ENCODE measurements at places on chromosomes 7 and 10.

DNA sequence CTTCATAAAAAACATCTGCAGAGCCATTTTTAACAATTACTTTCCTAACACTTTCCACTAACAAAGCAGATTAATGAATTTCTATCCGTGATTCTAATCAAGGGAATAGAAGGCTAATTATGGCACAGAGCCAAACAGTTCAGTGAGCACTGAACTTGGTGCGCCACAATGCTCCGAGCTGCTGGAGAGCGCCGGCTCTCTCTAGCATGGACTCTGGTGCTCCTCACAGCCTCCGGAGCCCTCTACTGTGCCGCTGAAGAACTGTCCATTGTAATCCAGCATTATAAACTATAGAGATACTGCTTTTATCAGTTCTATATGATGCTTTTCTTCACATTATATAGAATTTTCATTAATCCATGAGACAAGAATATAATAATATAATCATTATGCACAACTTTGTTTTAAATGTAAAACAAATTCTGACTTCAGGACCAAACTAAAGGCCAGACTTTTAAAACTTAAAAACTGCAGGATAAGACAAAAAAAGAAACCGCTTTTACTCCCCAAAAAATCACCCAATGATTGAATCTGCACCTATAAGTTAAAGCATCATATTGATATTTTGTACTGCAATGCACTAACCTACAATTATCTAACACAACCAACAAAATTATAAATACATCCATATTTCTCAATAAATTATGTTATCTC, 123.6 kb downstream of the RNF32 start:
- no peak for DNase-seq

DNA sequence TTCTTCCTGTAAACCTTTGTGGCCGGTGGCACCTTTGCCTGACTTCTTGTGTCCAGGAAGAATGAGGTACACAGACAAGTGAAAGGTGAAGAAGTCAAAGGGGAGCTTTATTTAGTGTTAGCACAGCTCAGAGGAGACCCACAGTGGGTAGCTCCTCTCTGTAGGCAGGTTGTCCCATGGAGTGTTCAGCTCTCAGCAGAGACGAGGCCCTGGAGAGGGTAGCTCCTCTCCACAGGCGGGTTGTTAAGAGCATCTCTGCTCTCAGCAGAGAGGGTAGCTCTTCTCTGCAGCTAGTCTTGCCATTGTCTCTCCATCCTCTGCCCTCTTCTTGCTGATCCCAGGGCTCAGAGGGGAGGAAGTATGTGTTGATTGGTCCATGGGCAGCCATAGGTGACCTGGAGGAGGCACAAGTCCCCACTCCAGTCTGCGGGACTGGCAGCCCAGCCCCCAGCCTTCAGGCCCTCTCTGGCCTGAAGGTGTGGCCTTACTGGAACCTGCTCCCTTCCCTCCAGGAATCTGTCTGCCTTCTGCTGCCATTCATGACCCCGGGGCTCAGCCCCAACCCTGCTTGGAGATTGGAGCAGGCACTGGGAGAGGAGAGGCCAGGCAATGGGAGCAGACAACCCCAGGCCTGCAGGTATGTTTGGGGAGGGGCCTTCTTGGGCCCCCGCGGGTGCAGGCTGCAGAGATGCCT, 24.5 kb downstream of the HHEX start:
- no peak for DNase-seq

DNA sequence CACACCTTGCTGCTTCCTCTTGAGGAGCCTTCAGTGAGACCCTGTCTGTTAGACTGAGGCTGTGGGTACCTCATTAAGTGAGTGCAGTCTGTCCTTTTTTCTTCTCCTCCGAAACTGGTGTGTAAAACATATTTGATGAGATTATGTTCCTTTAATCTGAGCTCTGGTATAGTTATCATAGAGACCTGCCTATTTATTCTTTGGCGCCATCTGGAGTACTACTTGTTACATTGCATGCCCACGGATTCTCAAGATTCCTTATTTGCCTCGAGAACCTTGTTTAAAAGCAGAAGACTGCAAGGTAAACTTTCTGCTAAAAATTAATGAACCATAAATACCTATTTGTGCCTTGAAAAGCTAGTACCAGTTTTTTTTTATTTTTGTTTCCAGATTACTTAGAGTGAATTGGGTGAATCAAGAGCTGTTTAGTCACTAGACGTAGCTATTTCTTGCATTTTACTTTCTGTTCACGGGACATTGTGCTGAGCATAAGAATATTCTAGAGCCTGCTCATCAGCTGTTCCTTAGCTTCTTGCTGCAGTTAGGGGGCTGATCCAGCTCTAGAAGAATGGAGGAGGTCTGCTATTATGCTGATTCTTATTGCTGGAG, 16.9 kb upstream of the STMP1 start:
- DNase-seq = no peak

DNA sequence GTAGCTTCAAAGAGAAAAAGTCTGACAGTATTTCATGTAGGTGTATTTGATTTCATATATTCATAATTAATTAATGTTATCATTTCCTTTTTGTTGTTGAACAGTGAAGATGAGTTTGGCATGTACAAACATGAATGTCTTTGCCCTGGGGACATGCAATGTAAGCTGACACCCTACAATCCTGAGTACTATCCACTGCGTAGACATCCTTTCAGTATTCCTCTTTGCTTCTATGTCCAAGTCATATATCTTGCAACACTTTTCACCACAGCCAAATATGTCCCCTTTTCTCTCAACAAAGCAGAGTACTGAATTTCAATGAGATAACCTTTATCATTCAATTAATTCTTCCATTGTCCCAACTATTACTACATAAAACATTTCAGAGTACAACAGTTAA, 93.6 kb downstream of the GPR37 start:
- no peak for DNase-seq

- DNase-seq = peak; percentile 89
These were observed at the start of gene DDX56 for GRCh38 chr7:44573464-44574286. TSS of gene DDX56 (minus strand) at chr7:44573908. CDS start at chr7:44573895, 13 bp downstream.

DNA sequence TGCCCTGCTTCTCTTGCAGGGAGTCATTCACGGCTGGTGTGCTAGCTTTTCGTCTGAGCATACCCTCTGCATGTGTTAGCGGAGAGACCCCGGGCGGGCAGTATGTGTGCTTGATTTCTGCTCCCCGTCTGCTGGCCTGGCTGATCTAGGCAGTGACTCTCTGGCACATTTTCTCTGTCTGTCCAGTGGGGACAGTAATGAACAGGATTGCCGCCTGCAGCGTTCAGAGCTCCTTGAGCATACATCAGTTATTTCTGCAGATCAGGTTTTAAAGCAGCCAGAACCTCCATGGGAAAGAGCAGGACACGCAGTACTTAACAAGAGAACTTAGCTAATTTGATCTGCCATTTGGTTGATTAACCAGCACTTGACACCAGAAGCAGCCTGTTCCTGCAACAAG, 242.5 kb downstream of the CELF2 start:
- DNase-seq = no peak

DNA sequence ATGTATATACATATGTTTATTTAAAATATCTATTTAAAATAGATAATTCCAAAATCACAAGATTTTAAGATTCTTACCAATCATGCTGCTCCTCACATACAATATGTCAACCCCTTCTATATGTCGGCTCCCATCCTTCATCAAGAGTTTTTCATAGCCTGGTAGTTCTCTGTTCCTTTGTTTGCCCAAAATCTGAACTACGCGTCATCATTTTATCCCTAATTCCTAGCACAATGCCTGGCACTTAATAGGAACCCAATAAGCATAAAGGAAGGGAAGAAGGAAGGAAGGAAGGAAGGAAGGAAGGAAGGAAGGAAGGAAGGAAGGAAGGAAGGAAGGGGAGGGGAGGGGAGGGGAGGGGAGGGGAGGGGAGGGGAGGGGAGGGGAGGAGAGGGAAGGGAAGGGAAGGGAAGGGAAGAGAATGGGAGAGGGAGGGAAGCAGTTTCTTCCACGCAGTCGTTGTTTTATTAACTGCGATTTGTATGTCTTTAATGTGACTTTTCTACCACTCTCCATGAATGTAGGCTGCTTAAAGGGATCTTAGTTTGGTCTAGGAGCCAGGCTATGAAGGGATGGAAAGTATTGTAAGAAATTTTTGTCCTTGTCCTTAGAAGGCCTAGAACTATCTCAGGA, 83.3 kb upstream of the PCGF5 start:
- no peak for DNase-seq

DNA sequence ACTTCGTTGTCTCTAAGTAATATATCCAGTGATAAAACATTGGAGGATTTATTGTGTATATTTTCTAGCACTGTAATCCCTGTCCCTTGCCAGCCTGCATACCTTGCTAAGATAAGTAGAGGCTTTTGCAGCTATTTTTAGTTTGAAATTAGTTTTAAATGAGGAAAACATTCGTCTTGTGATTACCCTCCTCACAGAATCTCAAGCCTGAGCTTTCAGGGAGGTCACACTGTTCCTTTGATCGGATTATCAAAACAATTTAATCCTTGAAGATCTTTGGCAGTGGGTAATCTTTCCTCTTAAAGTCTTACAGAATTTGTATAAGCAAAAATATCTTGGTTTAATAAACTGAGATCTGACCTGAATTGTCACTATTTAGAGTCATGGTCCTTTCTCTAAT, 897.0 kb upstream of the CELF2 start:
- DNase-seq = no peak

DNA sequence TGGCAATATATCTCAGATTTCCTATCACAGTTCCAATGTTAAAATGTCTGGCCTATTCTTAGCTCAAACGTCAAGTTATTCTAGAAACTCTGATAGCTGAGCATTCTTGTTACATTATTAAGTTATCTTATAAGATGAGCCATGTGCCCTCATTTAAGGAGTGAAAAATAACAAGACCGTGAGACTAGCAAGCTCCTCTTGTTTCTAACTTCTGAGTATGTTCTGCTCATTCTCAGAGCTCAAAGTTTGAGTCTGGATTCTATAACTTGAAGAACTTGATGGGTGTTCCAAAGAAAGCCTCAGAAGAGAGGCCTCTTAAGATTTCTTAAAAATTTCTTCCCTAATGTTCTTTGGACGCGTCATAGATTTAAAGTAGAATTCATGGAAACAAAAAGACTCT, 215.2 kb downstream of the HTR7 start:
- no peak for DNase-seq

DNA sequence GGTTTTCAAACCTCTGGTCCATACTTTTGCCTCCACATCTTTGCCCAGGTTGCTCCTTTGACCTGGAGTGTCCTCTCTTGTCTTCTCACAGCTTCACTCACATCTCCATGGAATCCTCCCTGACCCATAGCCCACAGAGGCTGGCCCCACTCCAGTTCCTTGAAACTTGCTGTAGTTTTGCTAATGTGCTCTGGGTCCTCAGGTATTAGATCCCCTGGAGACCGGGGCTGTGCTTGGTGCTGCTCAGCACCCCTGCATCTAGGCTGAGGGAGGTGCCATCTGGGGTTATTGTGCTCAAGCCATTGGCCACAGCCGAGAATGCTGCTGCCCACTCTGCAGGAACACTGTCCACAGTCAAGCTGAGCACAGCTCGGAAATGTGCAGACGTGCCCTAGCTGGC, 16.5 kb downstream of the KNDC1 start:
- no peak for DNase-seq

GRCh38 chr7:77459311-77459726, 43.2 kb upstream of the GSAP start:
- no peak for DNase-seq

- no peak for DNase-seq
These were observed 82.0 kb upstream of the GTF2IRD1 start for GRCh38 chr7:74371381-74372341.

- no peak for DNase-seq
These were observed 259.6 kb downstream of the RPS24 start for GRCh38 chr10:78292982-78293865.

- DNase-seq = no peak
These were observed 25.5 kb downstream of the SHOC2 start for GRCh38 chr10:110944792-110945396.

GRCh38 chr7:55325371-55325792, 39.8 kb upstream of the LANCL2 start:
- DNase-seq = no peak

- no peak for DNase-seq
These were observed 182.9 kb downstream of the PIP4K2A start for GRCh38 chr10:22531441-22531840.

DNA sequence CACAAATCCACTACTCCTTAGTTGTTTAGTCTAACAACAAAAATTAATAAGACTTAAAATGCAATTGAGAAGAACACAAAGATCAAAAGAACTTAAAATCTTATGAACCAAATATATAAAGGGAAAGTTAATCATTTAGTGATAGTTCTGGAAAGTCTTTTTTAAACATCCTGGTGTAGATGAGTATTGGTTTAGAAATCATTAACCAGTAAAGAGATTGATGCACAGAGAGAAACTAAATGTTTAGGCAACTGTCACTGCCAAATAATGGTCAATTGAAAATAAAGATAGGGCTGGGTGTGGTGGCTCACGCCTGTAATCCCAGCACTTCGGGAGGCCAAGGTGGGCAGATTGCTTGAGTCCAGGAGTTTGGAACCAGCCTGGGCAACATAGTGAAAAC, 44.9 kb downstream of the SP8 start:
- no peak for DNase-seq

DNA sequence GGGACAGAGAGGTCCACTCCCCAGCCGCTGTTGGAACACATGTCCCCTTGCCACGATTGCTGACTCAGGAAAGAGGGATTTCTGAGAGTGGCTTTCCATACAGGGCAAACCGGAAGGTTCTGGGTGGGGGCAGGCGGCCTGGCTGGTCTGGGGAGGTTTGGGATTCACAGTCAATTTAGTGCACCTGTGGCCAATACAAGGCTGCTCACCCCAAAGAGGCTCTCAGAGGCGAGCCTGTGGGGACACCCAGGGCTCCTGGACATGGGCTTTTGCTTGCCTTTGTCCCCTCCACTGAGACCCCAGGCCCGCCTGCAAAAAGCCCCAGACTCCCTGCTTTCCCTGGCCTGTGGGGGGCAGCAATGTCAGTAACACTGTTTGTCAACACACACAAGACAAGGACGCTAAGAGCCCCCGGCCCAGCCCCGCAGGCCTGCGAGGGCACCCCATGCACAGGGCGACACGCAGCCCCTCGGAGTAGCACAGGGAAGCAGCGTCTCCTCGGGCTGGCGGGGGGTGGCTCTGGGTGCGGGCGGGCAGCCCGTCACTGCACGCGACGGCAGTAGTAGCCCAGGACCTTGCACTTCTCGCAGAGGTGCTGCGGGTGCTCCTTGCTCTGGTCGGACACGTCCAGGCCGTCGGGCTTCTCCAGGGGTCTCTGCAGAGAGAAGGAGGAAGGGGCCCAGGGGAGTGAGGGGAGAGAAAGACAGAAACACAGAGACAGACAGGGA, 38.7 kb downstream of the PPIF start:
- DNase-seq = no peak

- DNase-seq = no peak
These were observed 61.0 kb downstream of the MET start for GRCh38 chr7:116732788-116733694.

DNA sequence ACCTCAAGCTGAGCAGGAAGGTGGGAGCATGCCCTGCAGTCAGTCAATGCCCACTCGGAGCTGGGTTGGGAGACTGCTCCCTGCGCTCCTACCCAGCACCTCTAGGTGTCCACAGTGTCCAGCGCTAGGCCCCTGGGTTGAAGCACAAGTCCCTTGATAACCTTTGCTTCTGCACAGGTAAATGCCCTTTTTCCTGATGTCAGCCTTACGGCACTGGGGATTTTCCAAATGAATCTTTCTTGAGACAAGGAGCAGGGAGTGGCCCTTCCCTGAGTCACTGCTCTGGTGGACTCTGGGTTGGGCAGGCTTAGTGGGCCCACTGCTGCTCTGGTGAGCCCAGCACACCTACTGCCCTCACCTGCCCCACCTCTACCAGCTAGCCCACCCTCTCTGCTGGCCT, 61.9 kb upstream of the OPN4 start:
- DNase-seq = no peak

GRCh38 chr10:123478116-123478515, 188.0 kb upstream of the GPR26 start:
- DNase-seq = no peak
